ENCODE measurements at places on chromosomes 4 and X. TPM values are rescaled to one million over a fixed set of nuclear protein-coding genes. Genes with fewer than 3 reads are reported as not detected.

- DNase-seq: no peak
These were observed 901 bp downstream of the JADE1 start for GRCh38 chr4:128810331-128810870.

GRCh38 chr4:60223208-60223923 lies 976.8 kb upstream of the ADGRL3 start:
- no peak for DNase-seq

GRCh38 chr4:10030972-10031667 lies 9.8 kb upstream of the SLC2A9 start:
- DNase-seq: no peak

- DNase-seq: no peak
These were observed 100.7 kb downstream of the SYNPO2 start for GRCh38 chr4:118989098-118990080.

DNA sequence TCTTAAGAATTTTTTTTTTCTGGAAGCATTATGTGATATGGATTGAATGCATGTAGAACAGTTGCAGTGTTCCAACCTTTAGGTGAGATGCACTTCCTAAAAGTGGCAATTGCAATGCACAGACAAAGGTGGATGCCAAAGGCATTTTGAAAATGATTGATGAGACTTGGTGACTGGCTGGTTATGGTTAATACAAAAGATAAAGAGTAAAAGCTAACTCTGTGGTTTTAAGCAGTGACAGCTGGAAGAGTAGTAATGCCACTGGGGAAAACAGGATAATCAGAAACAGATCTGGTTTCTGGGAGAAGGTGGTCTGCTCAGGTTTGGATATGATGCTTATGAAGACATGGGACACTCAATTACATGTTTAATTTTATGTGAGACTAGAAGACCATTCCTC lies 345.6 kb downstream of the RPA4 start:
- DNase-seq: no peak

GRCh38 chrX:72663737-72664136 lies 50.4 kb downstream of the PHKA1 start:
- no peak for DNase-seq

GRCh38 chr4:59537246-59537886 lies 1662.8 kb upstream of the ADGRL3 start:
- no peak for DNase-seq

- no peak for DNase-seq
These were observed 381.7 kb downstream of the GPAT3 start for GRCh38 chr4:83917572-83917971.

DNA sequence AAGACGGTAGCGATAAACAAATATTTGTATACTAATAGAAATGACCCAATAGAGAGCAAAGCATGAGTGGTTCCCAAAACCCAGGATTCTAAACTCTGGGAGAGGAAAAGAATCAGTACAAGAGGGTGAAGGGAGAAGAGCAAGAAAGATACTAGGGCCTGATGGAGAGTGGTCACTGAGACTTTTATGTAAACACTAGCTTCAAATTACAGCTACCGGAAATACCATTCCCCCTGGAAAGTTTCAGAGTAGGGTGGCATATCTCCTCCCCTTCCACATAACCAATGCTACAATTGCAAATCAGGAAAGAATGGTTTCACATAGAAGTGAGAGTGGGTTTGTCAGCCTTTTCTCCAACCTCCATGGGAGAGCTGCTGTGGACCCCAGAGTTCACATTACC lies 77.1 kb downstream of the EIF4E start:
- no peak for DNase-seq

GRCh38 chrX:18961686-18962085 lies 22.2 kb downstream of the PHKA2 start:
- DNase-seq: no peak

GRCh38 chr4:1246901-1247863 lies 1.7 kb downstream of the CTBP1 start:
- DNase-seq: peak; percentile 87

- DNase-seq: peak; percentile 30
These were observed 3.2 kb upstream of the TIGD2 start for GRCh38 chr4:89108091-89108490.

- no peak for DNase-seq
These were observed 14.4 kb upstream of the PGRMC2 start for GRCh38 chr4:128301979-128302378.

DNA sequence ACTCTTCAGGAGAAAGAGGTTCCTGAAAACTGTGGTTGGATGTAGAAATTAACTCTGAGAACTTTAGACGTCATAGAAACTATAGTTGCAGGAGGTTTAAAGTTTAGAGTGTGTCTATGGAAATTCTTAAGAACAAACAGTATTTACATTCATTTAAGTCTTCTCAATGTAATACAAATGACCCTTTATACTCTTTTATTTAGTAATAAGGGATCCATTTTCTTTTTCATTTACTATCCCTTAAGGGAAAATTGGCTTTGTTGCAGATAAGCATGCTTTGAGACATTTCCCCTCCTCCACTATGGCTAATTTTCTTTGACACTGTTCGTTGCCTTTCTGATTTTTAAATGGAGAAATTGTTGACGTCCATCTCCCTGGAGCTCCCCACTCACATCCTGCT lies 96.4 kb downstream of the POLA1 start:
- no peak for DNase-seq

GRCh38 chrX:107117993-107118321 lies 665 bp downstream of the RBM41 start:
- DNase-seq: no peak

GRCh38 chr4:146023334-146023967 lies 84.8 kb upstream of the ZNF827 start:
- no peak for DNase-seq

- DNase-seq: no peak
These were observed 77.2 kb upstream of the TLR3 start for GRCh38 chr4:185991770-185992169.

- no peak for DNase-seq
These were observed 54.9 kb downstream of the MAP7D2 start for GRCh38 chrX:20061855-20062254.

DNA sequence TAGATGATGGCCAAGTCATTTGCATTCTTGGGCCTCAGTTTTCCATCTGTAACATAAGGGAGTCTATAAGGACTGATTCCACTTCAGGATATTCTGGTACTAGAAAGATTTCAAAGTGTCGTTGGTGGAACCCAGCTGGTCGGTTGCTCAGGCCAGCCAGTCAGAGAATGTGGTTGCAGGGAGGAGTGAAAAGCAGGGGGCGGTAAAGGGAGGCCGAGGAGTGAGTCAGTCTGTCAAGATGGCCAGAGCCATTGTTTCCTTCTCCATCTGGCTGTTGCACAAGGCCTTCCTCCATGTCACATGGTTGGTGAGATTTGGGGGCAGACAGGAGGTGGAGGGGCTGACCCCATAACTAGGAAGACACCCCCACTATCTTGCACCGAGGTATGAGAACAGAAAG lies 38.2 kb downstream of the STARD8 start:
- DNase-seq: no peak

Gene VGLL1
- not detected for total RNA-seq

Gene H2BW2
- total RNA-seq: 0.59 TPM

Gene FGF2
- total RNA-seq: 26.2 TPM

Gene CLDN34
- not detected for total RNA-seq

Gene UGT2B11
- not detected for total RNA-seq

Gene FABP2
- total RNA-seq: not detected

Gene SPP1
- 16.0 TPM for total RNA-seq

Gene CD40LG
- not detected for total RNA-seq

Gene SULT1B1
- total RNA-seq: 0.15 TPM

Gene PGAM4
- total RNA-seq: not detected

Gene EXOC1
- total RNA-seq: 38.8 TPM

Gene UGT2A3
- not detected for total RNA-seq

Gene RASL11B
- 8.1 TPM for total RNA-seq

Gene AP1S2
- total RNA-seq: 59.1 TPM

Gene MSX1
- 4.8 TPM for total RNA-seq

Measured in chondrocyte (in vitro differentiated cells).